ENCODE measurements at places on chromosomes 12 and 14.
A peak's percentile ranks its signal among the peaks of the same experiment; 100 is the strongest.

DNA sequence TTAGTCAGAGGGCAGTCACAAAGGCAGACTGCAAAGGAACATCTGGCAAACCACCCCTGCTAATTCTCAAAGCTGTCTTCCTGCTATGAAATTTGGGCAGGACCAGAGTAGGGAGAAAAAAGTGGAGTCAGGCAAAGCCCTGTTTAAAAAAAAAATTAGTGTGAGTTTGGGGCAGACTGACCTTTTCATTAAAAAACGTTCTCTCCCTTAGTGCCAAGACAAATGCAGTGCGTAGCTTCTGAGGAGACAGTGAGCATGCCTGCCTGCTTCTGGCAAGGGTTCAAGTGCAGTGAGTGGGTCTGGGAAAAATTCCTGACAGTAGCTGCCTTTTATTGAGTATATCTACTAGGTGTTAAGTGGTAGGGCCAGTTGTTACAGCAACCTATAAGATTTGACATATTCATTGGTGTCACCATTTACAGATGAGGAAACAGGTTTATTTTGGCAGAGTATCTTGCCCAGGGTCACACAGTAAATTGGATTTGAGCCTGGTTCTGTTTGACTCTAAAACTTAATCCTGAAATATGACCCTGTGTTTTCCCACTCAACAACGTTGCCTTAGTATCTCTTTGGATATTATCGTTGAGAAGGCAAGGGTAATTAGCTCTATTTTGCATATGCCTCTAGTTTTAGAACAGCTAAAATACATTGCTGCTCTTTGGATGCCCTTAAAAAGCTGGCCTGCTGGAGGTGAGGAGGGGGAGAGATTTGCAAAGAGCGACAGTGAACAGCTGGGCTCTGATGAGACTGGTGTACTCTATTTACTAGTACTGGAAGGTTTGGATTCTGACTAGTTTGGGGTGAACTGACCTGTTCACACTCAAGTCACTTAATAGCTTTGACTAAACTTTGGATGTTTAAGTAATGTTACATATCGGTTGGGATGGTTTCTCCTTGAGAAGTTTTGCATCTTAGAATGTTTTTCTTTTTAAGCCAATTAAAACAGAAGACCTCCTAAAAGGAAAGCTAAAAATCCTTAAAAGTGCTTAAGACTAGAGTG is 72.8 kb downstream of the PAPOLA start:
- no peak for DNase-seq

GRCh38 chr12:22709292-22709691 is 84.3 kb downstream of the ETNK1 start:
- DNase-seq: no peak

DNA sequence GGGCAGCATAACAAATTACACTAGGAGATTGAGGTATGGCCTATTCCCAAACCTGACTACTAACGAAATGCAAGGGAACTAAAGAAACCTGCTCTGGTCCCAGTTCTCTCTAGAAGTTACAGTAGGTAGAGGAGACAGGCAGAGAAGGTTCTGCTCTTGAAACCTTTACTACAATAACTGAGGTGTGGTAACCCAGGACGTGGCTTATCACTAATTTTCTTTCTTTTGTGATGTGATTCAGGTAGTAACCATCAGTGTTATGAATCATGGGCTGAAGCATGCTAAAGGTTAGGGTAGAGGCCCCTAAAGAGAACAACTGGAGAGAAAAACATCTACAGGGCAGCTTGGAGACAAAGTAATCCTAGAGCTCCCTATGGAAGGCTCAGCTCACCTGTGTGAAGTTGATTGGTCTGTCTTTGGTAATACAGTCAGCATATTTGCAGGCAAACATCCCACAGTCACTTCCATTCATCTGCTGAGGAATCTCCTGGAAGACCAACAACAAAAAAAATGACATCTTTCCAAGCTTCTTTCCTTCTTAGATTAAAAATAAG is 41.8 kb upstream of the COL2A1 start:
- DNase-seq: no peak

DNA sequence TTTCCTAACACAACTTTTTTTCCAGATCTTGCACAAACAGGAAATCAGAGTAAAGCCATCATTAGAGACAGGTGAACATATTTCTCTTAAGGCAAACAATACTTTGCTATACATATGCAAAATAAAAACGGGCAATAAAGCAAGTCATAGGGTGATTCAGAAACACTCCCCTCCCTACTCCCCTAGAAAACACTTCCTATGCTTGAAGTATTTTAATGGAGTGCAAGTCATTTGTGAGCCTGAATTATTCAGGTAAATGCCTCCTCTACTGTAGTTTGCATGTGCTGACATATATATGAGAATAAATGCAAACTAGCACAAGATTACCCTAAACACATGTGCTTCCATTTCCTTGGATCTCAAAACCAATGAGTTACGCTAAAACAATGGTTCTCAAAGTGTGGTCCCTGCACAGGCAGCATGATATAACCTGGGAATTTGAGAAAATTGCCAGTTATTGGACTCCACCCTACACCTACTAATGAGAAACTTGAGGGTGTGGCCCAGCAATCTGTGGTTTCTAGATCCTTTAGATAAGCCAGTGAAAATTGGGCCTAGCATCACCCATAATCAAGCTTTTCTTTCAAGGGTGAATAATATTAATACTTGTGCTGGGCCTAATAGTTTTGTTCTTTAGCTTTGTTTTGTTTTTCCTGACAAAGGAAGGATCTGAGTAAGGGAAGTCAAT is 159.7 kb upstream of the BMP4 start:
- DNase-seq: no peak

GRCh38 chr14:52790756-52791222 is 618 bp downstream of the GNPNAT1 start:
- DNase-seq: no peak

DNA sequence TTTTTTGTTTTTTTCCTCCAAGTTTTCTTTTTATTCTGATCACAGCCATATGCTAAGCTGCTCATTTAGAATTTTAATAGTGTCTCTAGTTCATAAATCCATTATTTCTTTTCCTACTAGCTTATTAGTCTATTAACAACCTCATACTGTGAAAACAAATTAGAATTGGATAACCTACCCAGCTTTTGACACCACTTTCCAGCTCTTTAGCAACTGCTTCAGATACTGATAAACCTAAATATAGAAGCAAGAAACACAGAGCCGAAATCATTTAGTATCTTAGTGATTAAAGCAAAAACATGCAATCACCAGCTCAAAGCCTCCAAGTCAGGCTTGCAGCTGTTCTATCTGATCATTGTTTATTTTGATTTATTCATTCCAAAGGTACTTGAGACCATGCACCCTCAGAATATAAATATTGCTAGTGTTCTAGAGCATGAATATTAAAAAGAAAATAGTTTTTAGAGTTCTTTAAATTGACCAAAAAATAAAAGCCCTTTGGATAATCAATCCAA is 121.5 kb downstream of the STXBP6 start:
- no peak for DNase-seq

DNA sequence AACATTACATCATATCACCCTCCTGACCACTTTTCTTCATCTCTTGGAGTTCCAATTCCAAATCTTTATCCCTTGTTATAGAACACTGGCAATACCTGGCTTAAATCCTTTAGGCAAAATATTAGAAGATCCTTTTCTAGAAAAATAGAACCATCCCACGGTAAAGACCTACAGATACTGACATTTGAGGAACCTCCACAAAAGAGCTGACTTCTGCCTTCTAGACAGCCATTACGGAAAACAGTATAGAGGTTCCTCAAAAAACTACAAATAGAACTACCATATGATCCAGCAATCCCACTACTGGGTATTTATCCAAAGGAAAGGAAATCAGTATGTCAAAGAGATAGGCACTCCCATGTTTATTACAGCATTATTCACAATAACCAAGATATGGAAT is 241.7 kb upstream of the AMIGO2 start:
- no peak for DNase-seq

- no peak for DNase-seq
These were observed 77.4 kb downstream of the BBS10 start for GRCh38 chr12:76270657-76271358.

GRCh38 chr14:100618763-100619320 is 31.6 kb upstream of the BEGAIN start:
- no peak for DNase-seq

DNA sequence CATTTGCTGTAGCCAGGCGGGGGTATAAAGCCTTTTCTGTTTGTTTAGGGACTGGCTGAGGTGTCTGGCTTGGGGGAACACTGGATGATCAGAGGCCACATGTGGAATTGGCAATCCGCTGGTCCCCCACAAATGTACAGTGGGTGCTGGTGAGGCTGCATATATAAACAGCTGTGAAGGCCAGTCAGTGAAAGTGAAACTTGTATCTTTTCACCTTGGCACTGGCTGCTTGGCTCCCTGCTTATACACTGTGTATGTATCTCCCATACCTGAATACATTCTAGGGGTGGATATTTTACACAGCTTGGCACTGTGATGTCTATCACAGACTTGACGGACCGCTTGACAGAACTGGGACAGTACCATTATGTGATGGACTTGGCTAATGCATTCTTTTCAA is 246.8 kb upstream of the AVPR1A start:
- DNase-seq: no peak

- DNase-seq: no peak
These were observed 111.9 kb downstream of the CCDC60 start for GRCh38 chr12:119446459-119446858.

GRCh38 chr12:51706206-51706605 is 115.2 kb downstream of the SCN8A start:
- no peak for DNase-seq

GRCh38 chr12:130796985-130797686 is 41.9 kb downstream of the STX2 start:
- DNase-seq: no peak

DNA sequence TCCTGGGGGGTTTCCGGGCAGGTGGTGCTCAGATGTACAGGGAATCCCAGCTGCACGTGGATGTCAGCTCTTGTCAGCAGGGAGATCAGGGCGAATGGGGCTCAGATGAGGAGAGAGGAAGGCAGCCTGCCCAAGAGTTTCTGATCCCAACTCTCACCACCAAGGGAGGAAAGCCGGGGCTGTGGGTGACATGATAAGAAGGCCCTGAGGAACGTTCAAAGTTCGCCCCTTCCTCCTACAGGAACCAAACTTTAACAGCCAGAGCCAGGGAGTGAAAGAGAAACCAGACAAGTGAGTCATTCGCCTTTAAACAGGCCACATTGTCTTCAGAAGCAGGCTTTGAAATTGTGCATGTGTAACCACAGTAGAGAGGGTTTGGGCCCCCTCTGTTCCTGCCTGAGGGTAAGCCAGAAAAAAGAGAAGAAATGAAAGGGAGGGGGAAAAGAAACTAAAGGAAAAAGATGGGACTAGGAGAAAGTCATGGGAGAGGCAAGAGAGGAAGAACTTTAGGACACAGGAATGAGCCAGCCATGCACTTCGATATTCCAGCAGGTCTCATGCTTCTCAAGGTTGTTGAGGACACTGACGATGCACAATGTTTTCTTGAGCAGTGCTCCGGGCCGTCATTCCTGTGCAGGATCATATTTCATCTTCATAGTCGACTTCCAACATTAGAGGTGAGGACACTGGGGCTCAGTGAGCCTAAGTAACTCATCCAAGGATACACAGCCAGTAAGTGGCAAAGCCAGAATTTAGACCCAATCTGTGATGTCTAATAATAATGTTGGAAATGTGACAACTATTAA is 691.4 kb upstream of the TBX3 start:
- peak; percentile 12 for DNase-seq

DNA sequence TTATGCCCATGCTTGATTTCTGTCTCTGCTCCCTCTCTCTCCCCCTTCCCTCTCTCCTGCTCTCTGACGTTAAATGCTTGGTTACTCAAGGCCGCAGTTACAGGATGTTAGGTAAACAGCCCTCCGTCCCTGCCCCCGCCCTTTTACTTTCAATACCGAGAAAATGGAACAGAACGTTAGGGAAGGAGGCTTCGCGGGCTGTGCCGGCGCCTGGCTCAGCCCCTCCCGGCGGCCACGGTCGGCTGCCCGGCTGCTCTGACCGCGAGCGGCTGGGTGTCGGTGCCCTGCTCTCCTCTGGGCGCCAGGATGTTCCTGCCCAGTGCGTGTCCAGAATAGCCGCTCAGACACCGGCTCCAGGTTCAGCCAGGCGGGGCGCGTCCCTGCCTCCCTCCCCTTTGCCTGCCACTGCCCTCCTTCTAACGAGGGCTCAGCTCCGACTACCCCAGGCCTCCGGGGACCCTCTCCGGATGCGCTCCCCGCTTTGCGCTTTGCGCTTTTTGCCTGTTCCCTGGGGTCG is 166.1 kb downstream of the ADCK1 start:
- no peak for DNase-seq

- DNase-seq: no peak
These were observed 58.4 kb downstream of the SLC25A47 start for GRCh38 chr14:100381395-100382105.

DNA sequence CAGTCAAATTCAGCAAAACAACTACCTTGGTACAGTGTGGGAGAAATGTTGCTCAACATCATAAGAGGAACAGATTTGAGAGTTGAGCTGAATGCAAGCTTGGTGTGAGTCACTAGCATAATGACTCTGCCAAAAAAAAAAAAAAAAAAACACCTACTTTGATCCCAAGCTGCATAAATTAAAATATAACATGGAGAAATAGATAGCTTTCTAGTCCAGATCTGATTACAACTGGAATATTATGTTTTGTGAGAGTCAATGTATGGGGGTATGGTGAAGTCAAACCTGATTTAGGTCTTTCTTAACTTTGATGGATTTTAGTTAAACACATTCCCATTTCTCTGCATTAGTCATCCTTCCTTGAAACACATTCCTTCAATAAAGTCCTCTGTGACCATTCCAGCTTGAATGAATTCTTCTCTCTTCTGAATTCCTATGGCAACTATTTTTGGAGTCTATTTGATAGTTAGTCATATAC is 188.1 kb downstream of the SLC5A8 start:
- no peak for DNase-seq

All from SK-N-MC (cell line).